ENCODE measurements at places on chromosomes 1 and 21.

DNA sequence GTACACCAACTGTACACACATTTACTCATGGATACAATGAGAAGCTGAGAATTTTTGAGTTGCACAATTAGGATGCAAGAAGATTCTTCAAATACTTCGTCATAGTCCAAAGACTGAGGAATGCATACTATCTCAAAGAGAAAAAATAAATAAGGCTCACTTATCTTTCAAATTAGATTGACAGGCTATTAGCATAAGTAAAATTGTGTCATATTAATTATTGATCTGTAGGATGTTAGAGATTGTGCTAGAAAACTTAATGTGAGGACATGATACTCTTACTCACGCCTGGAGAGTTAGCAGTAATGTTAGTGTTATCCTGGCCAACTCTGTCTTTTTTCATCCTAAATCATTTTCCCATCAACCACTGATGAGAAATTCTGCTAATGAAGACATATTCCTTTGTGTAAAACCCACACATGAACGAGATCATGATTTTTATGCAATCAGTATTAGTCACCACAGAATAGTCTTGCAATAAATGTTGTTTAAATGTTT, 659.0 kb downstream of the LTN1 start:
- DNase-seq, result no peak

- DNase-seq, result no peak
Measured at GRCh38 chr1:17611991-17612390, 72.5 kb downstream of the ARHGEF10L start.

DNA sequence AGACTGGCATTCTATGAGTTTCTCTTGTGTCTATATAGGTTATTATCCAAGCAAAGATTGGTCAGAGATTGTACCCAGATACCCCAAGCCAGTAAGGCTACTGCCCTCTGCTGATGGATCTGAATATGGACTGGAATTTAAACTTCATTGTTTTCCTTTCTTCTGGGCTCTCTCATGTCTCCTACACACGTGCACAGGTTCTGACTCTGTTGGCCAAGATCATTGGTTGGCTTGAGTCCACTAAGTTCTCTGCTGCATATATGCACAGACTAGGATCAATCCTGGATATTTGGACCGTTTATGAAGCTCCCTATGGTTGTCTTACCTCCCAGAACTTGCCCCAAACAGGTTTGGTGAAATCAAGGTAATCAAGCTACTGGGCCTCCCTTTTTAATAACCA, 69.7 kb downstream of the CC2D1B start:
- no peak for DNase-seq

GRCh38 chr1:46062651-46063319, 69.6 kb downstream of the PIK3R3 start:
- DNase-seq, result no peak

DNA sequence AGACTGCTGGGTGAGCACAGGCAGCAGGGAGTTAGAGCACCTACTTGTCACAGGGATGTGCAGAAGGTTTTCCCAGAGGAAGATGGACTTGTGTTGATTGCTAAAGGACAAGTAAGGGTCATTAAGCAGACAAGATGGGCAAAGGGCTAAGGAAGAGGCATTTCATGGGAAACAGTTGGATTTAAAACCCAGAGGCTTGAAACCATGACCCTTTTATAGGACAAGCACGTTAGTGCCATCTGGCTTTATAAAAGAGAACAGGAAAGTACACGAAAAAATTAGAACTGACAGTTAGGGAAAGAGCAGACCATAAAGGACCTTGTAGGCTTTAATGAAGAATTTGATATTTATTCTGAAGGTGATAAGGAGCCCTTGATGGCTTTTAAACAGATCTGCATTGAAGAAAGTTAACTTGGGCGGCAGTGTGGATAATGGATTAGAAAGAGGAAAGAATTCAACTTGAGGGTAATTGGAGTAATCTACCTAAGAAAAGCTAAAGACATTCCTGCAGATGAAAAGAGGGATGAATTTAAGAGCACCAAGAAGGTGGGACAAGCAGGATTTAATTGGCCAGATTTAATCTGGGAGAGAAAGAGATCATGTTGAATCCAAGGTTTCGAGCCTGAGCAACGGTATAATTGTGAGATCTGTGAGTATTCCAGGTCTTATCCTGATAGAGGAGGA, 68.6 kb downstream of the ZC3H11B start:
- no peak for DNase-seq

DNA sequence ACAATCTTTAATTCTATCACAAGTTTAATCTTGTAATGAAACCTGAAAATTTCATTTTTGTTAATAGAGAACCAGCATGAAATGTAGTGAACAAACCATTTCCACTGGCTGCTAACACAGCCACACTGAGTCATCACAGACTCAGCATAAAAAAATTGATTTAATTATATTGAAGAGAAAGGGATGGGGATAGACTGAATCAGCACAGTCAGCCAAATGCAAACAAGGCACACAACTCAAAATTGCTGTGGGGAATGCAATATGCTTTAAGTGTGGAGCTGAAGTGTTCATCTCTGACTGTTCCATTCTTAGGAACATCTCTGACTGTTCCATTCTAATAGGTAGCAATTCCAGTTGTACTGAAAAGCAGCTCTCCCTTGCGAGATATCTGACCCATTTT, 299.8 kb downstream of the MRPL39 start:
- no peak for DNase-seq

DNA sequence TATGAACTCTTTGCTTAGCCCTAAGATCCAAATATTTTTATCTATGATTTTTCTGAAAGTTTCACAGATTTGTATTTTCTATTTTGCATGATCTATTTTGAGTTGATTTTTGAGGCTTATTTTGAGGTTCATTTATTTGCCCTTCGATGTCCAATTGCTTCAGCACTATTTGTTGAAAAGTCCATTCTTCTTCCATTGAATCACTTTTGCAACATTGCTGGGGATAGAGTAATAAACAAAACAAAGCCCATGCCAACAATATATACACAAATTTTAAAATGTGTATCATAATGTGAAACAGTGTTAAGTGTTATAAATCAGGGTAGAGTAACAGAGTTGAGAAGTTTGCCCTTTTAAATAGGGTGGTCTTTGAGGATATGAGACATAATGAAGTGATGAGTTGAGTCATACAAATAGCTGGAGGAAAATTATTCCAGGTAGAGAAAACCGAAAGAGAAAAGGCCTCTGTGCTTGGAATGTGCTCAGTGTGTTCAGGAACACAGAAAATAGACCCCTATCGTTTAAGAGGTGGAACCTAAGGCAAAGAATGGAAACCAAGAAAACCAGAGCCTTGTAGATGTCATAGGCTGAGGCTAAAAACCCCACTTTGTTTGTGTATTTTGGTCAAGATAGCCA, 172.7 kb upstream of the NR5A2 start:
- DNase-seq, result no peak

GRCh38 chr1:84613026-84613425, 38.8 kb upstream of the CTBS start:
- DNase-seq, result no peak

- DNase-seq, result no peak
Measured at GRCh38 chr1:14519976-14520375, 78.5 kb upstream of the KAZN start.

GRCh38 chr1:94947437-94947836, 20.5 kb upstream of the CNN3 start:
- DNase-seq, result no peak

Measured in activated naive CD4-positive, alpha-beta T cell (primary cell).